Activated T-cell treated with anti-CD3 and anti-CD28 coated beads, Interleukin-2, amount 50 U/mL, for 72 hours (primary cell): ENCODE measurements at places on chromosomes 3 and 15.

GRCh38 chr3:164918905-164919304 lies 159.4 kb downstream of the SI start:
- no peak overlapping the region for H3K4me3 ChIP-seq
- DNase-seq, result no peak
- H3K36me3 ChIP-seq, result no peaks in the 10 kb centered on the region
- H3K27me3 ChIP-seq, result no peaks in the 10 kb centered on the region

GRCh38 chr15:69820819-69821218 lies 276.9 kb downstream of the TLE3 start:
- H3K36me3 ChIP-seq, result no peaks in the 10 kb centered on the region
- no peak overlapping the region for H3K4me3 ChIP-seq
- DNase-seq, result no peak
- H3K27ac ChIP-seq, result no peak overlapping the region

GRCh38 chr3:88528494-88528893 lies 378.7 kb downstream of the C3orf38 start:
- no peaks in the 10 kb centered on the region for H3K27me3 ChIP-seq
- no peak overlapping the region for H3K4me3 ChIP-seq
- no peak for DNase-seq
- no peaks in the 10 kb centered on the region for H3K4me1 ChIP-seq
- H3K27ac ChIP-seq, result no peak overlapping the region

DNA sequence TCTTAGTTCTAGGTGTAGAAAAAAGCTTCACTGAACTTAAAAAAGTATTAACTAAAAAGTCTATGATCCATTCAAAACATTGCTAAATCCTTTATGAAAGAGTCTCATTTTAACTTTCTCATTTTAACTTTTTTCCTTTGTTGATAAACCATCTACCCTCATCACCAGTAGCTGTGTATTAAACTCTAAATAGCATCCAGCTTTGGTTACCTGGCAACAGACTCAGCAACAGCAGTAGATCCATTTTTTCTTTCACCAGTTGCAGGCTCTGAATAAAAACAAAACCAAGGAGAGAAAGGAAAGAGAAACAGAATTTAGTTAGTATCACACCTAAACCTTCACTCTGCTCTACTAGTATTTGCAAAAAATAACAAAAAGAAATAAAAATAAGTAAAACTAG lies 51.6 kb downstream of the TP53BP1 start:
- peak overlapping the region; percentile 76 for H3K27ac ChIP-seq
- peaks cover under 1% of the 10 kb centered on the region for H3K36me3 ChIP-seq
- DNase-seq, result no peak
- peak overlapping the region; percentile 52 for H3K4me3 ChIP-seq
- no peaks in the 10 kb centered on the region for H3K27me3 ChIP-seq

DNA sequence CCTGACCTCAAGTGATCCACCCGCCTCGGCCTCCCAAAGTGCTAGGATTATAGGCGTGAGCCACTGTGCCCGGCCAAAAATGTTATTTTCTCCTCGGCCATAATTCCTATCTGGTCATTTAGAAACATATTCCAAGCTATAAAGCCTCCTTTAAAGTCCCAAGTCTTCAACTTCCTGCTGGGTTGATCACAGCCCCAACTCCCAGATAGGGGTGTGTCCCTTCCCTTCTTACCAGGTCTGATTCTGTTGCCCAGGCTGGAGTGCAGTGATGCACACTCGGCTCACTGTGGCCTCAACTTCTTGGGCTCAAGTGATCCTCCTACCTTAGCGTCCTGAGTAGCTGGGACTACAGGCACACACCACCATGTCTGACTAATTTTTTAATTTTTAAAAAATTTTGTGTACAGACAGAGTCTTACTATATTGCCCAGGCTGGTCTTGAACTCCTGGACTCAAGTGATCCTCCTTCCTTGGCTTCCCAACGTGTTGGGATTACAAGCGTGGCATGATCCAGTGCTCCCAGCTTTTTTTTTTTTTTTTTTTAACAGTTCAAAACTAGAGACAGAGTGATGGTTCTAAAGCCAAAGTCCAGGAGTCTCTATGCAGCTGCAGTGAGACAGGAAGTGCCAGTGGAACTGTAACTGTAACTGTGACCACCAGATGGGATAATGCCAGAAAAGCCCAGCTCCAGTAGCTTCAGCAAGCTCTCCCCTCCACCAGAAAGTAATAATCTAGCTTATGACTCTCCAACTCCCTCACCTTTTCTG lies 8.2 kb upstream of the PRKAR2A start:
- no peak overlapping the region for H3K4me3 ChIP-seq
- no peaks in the 10 kb centered on the region for H3K27me3 ChIP-seq
- no peak overlapping the region for H3K27ac ChIP-seq
- no peaks in the 10 kb centered on the region for H3K4me1 ChIP-seq
- DNase-seq, result no peak

- no peak for DNase-seq
- H3K4me3 ChIP-seq, result no peak overlapping the region
- no peaks in the 10 kb centered on the region for H3K36me3 ChIP-seq
- peaks cover 79% of the 10 kb centered on the region for H3K4me1 ChIP-seq
- no peaks in the 10 kb centered on the region for H3K27me3 ChIP-seq
Observed at GRCh38 chr3:99859825-99860224, 42.2 kb downstream of the CMSS1 start.

DNA sequence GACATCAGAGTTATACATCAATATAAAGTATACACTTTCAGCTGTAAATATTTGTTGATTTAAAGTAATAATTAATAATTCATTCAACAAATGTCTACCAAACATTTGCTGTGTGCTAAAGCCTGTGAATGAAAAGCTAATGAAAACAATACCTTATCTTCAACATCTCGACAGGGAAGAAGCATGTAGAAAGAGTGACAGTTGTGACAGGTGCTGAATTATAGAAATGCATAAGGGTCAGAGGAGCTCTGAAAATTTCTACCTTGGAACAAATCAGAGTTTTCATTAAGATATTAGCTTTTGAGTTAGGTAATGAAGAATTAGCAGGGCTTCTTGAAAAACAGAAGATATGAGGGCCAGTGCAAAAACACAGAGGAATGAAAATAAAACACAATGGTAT lies 739.2 kb downstream of the VGLL3 start:
- no peaks in the 10 kb centered on the region for H3K4me1 ChIP-seq
- no peak for DNase-seq
- H3K36me3 ChIP-seq, result no peaks in the 10 kb centered on the region
- H3K27me3 ChIP-seq, result no peaks in the 10 kb centered on the region
- H3K27ac ChIP-seq, result no peak overlapping the region
